ENCODE measurements at places on chromosomes 7 and 10. TPM values are rescaled to one million over a fixed set of nuclear protein-coding genes. Genes with fewer than 3 reads are reported as not detected.
A peak's percentile ranks its signal among the peaks of the same experiment; 100 is the strongest.

The TRIM50 gene
- not detected for total RNA-seq

The TRIM73 gene
- 12.1 TPM for total RNA-seq

The PYROXD2 gene
- 6.7 TPM for total RNA-seq

The PANK1 gene
- total RNA-seq = 5.3 TPM

The PTF1A gene
- total RNA-seq = not detected

The GPR158 gene
- not detected for total RNA-seq

The ZNF3 gene
- 24.2 TPM for total RNA-seq

The ATRNL1 gene
- 0.23 TPM for total RNA-seq

The MKX gene
- total RNA-seq = 1.0 TPM

The AKR1B15 gene
- not detected for total RNA-seq

DNA sequence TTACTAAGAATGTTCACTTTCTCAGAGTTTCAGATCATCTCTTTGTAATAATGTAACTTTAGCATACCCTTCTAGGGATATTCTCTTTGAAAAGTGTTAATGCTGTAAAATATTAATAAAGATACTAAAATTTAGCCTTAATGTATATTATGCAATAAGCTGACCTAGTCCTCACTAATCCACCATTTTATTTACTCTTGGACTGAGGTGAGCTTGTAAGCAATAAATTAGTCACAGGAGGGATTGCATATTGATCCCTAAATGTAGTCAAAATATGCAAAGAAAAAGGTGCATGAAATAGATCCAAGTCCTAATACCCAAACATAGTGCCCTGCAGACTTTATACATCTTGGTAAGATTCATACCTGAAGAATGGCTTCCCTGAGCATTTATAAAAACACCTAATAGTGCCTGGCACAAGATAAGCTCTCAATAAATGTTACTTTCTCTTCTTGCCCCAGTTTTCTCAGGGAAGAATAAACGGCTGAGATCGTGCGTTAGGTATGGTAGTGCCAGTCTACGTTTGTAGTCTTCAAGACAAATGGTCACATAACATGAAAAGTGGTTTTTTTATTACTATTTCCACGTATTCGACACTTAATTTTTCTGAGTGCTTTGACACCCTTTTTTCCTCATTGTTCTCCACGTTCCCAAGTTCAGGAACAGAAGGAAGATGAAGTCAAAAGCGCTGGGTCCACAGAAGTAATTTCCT is 14.3 kb downstream of the INSIG1 start:
- DNase-seq = no peak

DNA sequence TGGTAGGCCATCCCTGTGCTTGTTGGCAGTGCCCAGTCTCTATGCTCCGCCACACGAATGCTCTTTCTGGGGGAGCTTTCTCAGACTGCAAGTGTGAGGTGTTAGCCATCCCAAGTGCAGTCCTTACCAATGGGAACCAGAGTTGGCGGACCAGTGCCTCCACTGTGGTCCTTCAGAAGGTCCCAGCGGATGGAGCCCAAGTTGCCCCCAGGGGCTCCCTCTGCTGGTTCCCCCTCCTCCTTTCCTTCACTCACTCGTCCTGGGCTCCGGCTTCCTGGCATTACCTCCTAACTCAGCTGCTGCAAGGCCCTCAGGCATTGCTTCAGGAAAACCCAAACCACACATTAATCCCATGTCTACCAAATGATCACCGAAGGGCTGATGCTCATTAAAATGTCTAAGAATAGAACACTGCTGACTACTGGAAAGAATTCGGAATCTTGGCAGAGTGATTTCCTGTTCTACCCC is 139.8 kb downstream of the CUBN start:
- no peak for DNase-seq

GRCh38 chr10:101939008-101939648 is 95.5 kb upstream of the KCNIP2 start:
- DNase-seq = no peak

- no peak for DNase-seq
These were observed 32.5 kb upstream of the TNS3 start for GRCh38 chr7:47614450-47614849.

DNA sequence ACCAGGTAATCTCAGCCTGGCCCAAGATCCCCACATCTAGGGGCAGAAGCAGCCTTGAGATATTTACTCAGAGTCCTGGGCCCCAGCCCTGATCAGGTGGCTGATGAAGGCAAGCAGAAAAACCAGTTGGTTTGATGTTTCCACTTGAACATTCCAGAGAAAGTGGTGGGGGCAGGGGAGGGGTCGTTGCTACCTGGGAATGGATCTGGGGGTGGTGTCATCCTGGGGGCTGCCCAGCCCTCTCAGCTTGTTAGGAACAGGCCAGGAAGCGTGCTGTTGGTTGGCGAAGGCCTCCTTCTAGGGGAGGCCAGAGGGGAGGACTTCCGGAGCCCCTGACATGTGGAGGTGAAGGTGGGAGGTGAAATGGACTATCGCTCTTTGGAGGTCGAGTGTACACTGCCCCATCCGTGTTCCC is 3.7 kb upstream of the ABHD11 start:
- DNase-seq = no peak

- DNase-seq = no peak
These were observed 171.7 kb downstream of the DNAJB6 start for GRCh38 chr7:157508477-157508881.

- DNase-seq = no peak
These were observed 131.0 kb upstream of the AOAH start for GRCh38 chr7:36855330-36855729.

GRCh38 chr10:113991091-113991860 is 52.4 kb upstream of the ADRB1 start:
- peak; percentile 58 for DNase-seq

DNA sequence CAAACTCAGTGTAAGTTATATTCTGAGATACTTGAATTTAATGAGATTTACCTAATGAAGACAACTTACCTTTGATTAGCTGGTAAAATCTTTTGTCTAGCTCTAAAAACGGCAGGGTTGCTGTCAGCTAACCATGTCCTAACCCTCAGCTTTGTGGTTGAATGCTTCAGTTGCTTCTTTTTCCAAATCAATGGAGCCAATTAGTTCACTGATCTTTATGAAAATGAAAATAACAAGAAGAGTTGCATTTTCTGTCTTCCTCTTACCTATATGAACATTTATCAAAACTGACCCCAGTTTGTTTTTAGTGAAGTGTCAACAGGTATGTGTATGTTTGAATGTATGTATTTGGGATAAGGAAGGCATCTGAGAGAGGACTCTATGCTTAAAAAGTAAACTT is 253.1 kb upstream of the MTPN start:
- no peak for DNase-seq

- no peak for DNase-seq
These were observed 618.3 kb downstream of the LRMDA start for GRCh38 chr10:76049581-76050290.

- DNase-seq = peak; percentile 66
These were observed 14.0 kb downstream of the LRGUK start for GRCh38 chr7:134140889-134141867.

DNA sequence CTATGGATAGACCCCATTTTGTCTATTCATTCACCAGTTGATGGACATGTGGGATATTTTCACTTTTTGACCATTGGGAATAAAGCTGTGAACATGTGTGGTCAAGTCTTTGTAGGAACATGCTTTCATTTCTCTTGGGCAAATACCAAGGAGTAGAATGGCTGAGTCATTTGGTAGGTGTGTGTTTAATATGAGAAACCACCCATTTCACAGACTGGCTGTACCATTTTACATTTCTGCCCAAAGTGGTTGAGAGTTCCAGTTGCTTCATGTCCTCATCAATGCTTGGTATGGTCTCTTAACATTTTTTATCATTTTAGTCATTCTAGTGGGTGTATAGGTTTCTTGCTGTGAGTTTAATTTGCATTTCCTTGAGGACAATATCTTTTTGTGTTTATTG is 124.9 kb upstream of the RHEB start:
- DNase-seq = no peak

DNA sequence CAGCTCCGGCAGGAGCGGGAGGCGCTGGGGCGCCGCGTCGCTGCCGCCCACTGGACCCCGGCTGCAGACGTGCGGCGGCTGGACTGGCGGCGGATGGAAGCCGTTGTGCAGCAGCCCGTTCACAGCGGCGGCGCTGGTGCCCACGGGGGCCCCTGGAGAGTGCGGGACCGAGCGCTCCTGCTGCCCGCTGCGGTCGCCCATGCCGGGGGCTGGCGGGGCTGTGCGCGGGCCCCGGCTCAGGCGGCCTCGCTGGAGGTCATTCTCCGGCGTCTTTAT is 413 bp downstream of the PANK1 start:
- DNase-seq = no peak

GRCh38 chr10:84267503-84268126 is 22.8 kb downstream of the RGR start:
- DNase-seq = peak; percentile 90

DNA sequence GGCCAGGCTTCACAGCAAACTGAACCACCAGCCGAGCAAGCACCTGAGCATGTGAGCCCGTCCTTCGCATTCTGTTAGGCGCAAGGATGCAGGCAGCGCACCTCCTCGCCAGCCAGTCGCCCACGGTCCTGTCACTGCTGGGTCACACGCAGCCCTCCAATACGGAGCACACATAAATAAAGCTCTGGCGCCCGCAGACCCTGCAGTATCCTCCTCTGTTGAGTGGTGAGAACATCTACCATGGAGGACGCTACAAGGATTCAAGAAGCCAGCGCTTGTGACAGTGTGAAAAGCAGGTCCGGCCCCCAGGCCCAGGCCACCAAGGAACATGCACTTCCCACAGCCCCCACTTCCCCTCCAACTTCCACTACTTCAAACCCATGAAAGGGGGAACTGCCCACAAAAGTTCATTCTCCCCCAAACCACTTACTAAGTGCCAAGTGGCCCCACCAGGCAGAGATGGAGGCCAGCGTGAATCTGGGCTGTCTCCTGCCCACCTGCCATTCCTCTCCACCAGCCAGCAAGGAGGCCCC is 34.8 kb downstream of the VOPP1 start:
- no peak for DNase-seq

GRCh38 chr7:10282909-10283308 is 690.8 kb upstream of the PHF14 start:
- no peak for DNase-seq

DNA sequence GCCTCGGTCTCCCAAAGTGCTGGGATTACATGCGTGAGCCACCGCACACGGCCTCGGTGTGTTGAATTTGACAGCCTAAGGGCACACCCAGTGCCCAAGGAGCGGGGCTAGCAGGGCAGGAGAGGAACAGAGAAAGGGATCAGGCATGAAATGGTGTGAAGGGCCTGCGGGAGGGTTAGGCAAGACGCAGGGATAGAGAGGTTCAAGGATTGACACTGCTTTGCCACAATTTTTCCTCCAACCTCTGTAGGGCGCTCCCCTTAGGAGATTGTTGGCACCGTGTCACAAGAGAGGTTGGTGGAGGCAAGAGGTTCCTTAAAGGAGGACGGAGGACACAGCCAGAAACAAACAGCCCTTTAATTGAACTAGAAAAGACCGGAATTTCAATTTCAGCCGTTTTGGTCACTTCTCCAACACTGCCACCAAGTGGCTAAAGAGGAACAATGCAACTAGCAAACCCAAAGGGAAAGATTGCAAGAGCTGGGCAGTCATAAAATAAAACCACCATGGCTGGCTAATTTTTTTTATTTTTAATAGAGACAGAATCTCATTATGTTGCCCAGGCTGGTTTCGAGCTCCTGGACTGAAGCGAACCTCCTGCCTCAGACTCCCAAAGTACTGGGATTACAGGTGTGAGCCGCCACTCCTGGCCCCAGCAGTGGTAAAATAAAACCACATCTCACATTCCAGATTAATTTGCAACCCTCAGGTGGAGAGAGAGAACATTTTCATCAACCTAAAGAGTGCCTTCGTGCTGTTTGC is 6.9 kb upstream of the CREB3L2 start:
- peak; percentile 15 for DNase-seq

GRCh38 chr7:135602304-135602703 is 44.6 kb downstream of the NUP205 start:
- DNase-seq = no peak

DNA sequence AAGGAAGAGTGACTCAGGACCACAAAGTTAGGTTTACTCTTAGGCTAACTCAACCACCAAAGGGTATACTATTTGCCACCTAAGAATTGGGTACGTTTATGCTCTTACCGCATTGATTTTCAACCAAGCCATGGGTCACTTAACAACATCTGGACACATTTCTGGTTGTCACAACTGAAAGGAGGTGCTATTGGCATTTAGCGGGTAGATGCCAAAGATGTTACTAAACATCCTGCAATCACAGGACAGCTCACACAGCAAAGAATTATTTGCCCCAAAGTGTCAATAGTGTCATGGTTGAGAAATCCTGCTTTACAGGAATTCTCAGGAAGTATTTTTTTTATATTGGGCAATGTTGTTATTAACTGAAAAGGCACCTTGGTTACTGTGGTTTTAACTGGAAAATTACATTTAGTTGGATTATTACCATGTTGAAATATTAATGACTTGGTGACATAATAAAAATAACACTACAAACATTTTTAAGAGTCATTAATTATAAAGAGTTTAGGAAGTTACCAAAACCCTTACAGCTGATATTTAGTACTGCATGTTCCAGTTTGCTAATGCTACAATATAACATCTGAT is 185.0 kb upstream of the TMEM196 start:
- DNase-seq = no peak

DNA sequence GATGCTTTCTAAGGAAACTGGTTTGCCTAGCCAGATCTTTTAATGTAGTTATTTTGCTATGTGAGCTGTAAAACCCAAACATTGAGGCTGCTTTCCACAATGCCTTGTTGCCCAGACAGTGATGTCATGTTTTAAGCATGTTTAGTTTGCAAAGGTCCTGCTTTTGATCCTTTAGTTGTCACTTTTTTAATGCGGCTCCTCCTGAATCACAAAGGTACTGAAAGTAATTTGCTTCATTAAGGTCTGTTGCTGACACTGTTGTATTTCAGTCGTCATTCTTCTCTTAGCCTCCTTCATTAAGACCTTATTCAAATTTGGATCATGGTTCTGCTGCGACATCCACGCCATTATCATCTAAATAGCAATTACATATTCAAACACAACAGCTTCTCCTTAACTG is 10.6 kb downstream of the RPA3 start:
- no peak for DNase-seq

- DNase-seq = no peak
These were observed 109.4 kb downstream of the MAD1L1 start for GRCh38 chr7:2123360-2123759.

GRCh38 chr10:86017841-86018734 is 348.5 kb downstream of the GRID1 start:
- DNase-seq = no peak

- no peak for DNase-seq
These were observed 26.6 kb downstream of the WNT8B start for GRCh38 chr10:100489396-100489795.

DNA sequence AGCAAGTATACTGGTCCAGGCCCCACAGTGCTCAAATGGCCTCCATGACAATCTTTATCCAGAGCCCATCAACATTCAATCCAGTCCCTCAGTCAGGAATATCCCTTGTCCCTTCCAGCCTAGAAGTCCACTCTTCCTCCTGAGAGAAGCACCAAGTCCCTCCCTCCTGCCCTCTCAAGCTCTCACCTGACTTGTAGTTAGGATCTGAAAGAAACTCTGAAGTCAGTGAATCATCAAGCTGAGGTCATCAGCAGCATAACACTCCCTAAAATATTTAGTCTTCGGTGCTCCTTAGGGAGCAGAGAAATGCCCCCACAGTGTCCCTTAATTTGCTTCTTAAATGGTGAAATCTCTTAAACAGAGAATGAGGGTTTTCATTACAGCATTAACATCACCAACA is 31.0 kb downstream of the GRM8 start:
- DNase-seq = no peak

- no peak for DNase-seq
These were observed 101.5 kb upstream of the DIP2C start for GRCh38 chr10:790821-791551.

GRCh38 chr10:60413306-60414012 is 23.8 kb upstream of the ANK3 start:
- no peak for DNase-seq

- no peak for DNase-seq
These were observed 243.6 kb downstream of the FOXP2 start for GRCh38 chr7:114658216-114658615.
